ENCODE measurements at places on chromosomes 3 and 15. TPM values are rescaled to one million over a fixed set of nuclear protein-coding genes. Genes with fewer than 3 reads are reported as not detected.

DNA sequence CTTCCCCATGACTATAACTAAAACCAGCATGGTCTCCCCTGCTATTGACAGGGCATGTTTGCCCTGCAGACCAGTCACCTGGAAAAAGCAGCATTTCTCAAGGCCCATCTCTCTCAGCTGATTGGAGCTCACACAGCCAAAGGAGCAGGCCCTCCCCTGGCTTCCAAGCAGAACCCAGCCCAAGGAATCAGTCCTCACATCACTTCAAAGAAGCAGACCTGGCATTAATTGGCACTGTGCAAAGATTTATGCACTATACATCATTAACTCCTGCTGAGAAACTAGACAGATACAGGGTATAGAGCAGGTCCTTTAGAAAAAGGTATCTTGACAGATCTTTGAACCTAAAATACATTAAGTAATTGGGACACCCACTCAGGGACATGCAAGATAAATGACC, 323.8 kb upstream of the PPP2R3A start:
- no peak for DNase-seq
- H3K4me3 ChIP-seq = no peak overlapping the region
- H3K36me3 ChIP-seq = no peaks in the 10 kb centered on the region
- no peak overlapping the region for H3K27ac ChIP-seq
- no peaks in the 10 kb centered on the region for H3K27me3 ChIP-seq

GRCh38 chr3:197028728-197029510, 698 bp downstream of the MELTF start:
- H3K27me3 ChIP-seq = 0 out of 3 replicates have a peak, but pooled peaks cover 7% of the 10 kb centered on the region
- no peaks in the 10 kb centered on the region for H3K36me3 ChIP-seq

- no peaks in the 10 kb centered on the region for H3K27me3 ChIP-seq
- no peak overlapping the region for H3K4me3 ChIP-seq
- peaks cover 6% of the 10 kb centered on the region for H3K4me1 ChIP-seq
- DNase-seq = no peak
- H3K36me3 ChIP-seq = no peaks in the 10 kb centered on the region
Observed at GRCh38 chr3:102074946-102075345, 225.6 kb downstream of the NFKBIZ start.

DNA sequence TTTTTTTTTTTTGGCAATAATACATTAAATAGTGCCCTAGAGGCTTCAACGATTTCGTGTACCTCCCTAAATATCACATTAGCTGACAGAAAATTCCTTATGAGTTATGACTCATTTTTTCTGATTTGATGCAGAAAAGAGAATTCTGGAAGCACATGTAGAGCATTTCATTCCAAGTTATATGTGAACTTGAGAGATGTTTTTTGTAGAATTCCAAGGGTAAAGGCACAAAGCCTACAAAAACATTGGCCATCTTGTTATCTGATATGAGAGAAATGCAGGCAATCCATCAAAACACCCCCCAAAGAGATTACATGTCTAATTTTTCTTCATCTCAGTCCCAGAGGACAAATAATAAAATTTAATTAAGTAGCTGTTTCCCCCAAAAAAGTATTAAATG, 6.7 kb upstream of the PFN2 start:
- no peaks in the 10 kb centered on the region for H3K36me3 ChIP-seq
- H3K4me1 ChIP-seq = peaks cover 1% of the 10 kb centered on the region
- DNase-seq = no peak

- no peaks in the 10 kb centered on the region for H3K36me3 ChIP-seq
- no peaks in the 10 kb centered on the region for H3K27me3 ChIP-seq
- H3K4me3 ChIP-seq = no peak overlapping the region
Observed at GRCh38 chr3:122004991-122005565, 17.0 kb downstream of the ILDR1 start.

- peak overlapping the region; percentile 98 for H3K4me3 ChIP-seq
- H3K4me1 ChIP-seq = peaks cover 44% of the 10 kb centered on the region
- peak; percentile 67 for DNase-seq
- peak overlapping the region; percentile 90 for H3K27ac ChIP-seq
- peaks cover 35% of the 10 kb centered on the region for H3K36me3 ChIP-seq
Observed at GRCh38 chr3:129278966-129279906, 566 bp downstream of the HMCES start.

- no peaks in the 10 kb centered on the region for H3K36me3 ChIP-seq
- H3K4me1 ChIP-seq = no peaks in the 10 kb centered on the region
- DNase-seq = no peak
Observed at GRCh38 chr15:100026041-100026440, 292.8 kb upstream of the LYSMD4 start.

DNA sequence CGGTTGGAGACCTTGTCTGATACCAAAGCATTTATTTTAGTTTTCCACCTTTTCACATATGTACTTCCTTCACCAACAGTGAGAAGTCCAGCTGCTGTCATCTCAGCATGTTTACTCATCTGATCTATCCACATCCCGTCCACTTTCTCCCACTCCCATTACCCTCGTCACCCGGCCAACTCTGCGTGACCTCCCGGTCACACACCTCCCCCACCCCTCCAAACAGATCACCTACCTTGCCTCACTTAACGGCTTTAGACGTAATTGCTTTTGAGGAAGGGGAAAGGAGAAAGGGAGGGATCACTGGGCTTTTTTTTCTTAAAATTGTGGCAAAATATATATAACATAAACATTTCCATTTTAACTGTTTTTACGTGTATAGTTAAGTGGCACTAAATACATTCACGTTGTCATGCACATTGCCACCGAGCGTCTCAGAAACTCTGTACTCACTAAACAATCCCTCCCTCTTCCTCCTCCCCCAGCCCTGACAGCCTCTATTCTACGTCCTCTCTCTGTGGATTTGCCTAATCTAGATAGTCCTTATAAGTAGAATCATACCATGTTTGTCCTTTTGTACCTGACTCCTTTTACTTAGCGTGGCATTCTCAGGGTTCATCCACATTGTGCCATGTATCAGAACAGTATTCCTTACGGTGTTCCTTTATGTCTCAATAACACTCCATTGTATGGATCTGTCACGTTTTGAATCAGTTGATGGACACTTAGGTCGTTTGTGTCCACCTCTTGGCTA, 67.2 kb downstream of the LMLN start:
- no peak overlapping the region for H3K4me3 ChIP-seq
- H3K36me3 ChIP-seq = no peaks in the 10 kb centered on the region
- no peak for DNase-seq

DNA sequence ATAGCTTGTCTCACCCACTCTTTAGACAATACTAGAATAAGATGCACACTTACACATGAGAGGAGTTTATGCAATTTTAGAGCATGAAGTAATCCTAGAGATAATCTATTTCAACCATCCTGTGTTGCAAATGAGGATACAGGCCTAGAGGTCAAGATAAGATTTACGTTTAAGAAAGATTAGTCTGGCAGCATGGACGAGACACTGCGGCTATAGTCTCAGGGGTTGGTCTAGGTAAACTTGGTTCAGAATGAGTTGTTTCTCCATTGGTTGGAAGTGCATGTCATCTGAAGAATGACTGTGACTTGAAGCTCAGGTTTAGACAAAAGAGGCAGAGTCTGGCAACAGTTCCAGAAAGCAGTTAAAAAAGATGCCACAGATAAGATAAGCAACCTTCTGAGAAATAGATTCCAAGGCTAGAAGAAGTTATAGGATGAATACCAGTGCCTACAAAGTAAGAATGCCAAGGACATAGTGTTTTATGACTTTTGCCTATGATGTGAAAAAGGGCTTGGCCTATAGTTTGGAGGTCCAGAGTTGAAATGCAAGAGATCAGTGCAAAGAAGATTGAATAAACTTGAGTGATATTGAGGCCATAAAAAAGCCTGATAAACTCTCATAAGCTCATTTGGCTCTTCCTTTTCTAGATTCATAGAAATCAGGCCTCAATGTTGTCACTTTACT, 631.0 kb downstream of the SQOR start:
- no peak overlapping the region for H3K4me3 ChIP-seq
- no peaks in the 10 kb centered on the region for H3K4me1 ChIP-seq
- H3K27me3 ChIP-seq = no peaks in the 10 kb centered on the region
- no peaks in the 10 kb centered on the region for H3K36me3 ChIP-seq

- H3K4me3 ChIP-seq = no peak overlapping the region
- H3K27ac ChIP-seq = no peak overlapping the region
- H3K27me3 ChIP-seq = no peaks in the 10 kb centered on the region
Observed at GRCh38 chr3:116188231-116188785, 257.0 kb downstream of the LSAMP start.

DNA sequence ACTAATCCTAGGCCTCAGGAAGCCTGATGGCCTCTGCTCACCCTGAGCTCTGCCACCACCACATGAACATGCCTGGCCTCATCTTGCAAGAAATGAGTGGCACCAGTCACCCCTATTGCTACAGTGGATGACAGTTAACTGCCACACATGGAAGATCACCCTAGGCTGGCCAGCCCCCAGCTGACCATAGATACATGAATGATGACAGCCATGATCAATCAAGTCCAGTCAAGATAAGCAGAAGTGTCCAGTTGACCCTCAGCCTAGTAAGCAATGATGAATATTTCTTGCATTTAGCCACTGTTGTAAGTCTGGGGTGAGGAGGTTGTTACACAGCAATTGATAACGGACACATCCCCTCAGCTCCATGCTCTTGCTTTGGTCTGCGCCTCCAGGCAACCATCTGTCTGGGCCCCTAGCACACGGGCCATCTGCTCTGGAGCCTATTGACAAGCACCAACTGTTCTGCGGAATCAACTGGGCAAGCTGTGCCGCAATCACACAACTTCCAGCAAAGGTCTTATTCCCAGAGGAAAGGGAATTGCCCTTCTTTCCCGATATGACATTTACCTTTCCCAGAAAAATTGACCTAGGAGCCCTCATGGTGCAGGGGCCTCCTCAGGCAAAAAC, 2.2 kb upstream of the LYZL4 start:
- no peak for DNase-seq
- no peaks in the 10 kb centered on the region for H3K4me1 ChIP-seq
- H3K4me3 ChIP-seq = no peak overlapping the region
- no peaks in the 10 kb centered on the region for H3K36me3 ChIP-seq
- H3K27me3 ChIP-seq = peaks cover 3% of the 10 kb centered on the region
- H3K27ac ChIP-seq = no peak overlapping the region

GRCh38 chr3:128523591-128523990, 30.6 kb upstream of the GATA2 start:
- H3K36me3 ChIP-seq = no peaks in the 10 kb centered on the region
- no peak overlapping the region for H3K27ac ChIP-seq
- no peak for DNase-seq
- no peaks in the 10 kb centered on the region for H3K4me1 ChIP-seq
- peaks cover 8% of the 10 kb centered on the region for H3K27me3 ChIP-seq

- H3K27ac ChIP-seq = no peak overlapping the region
- DNase-seq = peak; percentile 73
- no peaks in the 10 kb centered on the region for H3K36me3 ChIP-seq
- H3K27me3 ChIP-seq = no peaks in the 10 kb centered on the region
- H3K4me3 ChIP-seq = no peak overlapping the region
- H3K4me1 ChIP-seq = peaks cover 25% of the 10 kb centered on the region
Observed at GRCh38 chr3:19898721-19899120, 35.3 kb downstream of the EFHB start.

- no peaks in the 10 kb centered on the region for H3K36me3 ChIP-seq
- no peak overlapping the region for H3K27ac ChIP-seq
- H3K27me3 ChIP-seq = no peaks in the 10 kb centered on the region
- no peak overlapping the region for H3K4me3 ChIP-seq
Observed at GRCh38 chr3:66098436-66098835, 59.7 kb upstream of the MAGI1 start.

GRCh38 chr3:142281474-142281873, 56.1 kb upstream of the GK5 start:
- no peak overlapping the region for H3K4me3 ChIP-seq
- no peaks in the 10 kb centered on the region for H3K27me3 ChIP-seq
- no peaks in the 10 kb centered on the region for H3K36me3 ChIP-seq

Gene PTX3
- total RNA-seq = not detected

Gene C3orf85
- not detected for total RNA-seq

Measured in HepG2 (cell line).